Ammon's horn (tissue), 1 donor: ENCODE measurements at places on chromosomes 3 and 15.

DNA sequence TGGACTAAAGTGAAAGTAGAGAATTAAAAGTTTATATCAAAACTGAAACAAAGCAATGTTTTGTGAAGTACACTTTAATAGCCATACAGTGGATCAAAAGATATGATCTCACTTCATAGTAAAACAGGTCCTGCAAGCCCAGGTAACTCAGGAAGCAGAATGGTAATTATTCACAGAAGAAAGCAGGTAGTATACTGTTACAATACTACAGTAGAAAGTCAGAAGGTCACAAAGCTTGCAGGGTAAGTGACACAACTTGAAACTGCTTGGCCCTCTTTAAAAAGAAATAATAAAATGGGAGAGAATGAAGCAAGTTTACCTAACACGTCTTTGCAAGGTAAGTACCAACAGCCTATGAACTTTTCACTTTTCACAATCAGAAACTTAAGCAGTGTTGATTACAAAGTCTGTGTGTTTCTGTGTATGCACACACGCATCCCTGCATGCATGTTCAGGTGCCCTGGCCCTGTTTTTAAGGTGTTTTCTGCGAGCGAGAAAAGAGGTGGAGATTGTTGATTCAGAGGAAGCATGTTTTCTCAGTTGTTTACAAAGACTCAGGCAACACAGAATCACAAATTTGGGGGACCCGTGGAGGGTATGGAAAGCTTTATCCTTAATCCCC lies at the start of gene NAALADL2:
Gene NAALADL2 (plus strand): TSS at position 221 of the 622 bp plus-strand sequence.
- no peak for DNase-seq

DNA sequence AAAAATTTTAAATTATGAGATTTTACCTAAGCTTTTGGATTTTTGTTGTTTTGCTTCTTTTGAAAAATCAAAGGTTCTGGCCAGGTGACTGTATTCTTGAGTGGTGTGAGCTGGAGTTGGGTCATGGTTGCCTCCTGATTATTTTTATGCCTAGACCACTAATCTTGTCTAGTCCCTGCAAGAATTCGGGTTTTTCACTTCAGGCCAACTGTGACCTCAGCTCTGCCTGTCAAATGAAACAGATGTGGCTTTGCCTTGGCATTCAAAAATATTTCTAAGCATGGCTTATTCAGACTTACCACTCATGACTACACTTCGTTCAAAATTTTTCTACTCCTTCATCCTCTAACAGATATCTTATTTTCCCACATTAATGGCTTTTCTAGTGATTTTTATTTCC lies 25.4 kb upstream of the CDV3 start:
- DNase-seq, result no peak

- no peak for DNase-seq
Observed at GRCh38 chr3:150443331-150443741, 35.2 kb downstream of the TSC22D2 start.

DNA sequence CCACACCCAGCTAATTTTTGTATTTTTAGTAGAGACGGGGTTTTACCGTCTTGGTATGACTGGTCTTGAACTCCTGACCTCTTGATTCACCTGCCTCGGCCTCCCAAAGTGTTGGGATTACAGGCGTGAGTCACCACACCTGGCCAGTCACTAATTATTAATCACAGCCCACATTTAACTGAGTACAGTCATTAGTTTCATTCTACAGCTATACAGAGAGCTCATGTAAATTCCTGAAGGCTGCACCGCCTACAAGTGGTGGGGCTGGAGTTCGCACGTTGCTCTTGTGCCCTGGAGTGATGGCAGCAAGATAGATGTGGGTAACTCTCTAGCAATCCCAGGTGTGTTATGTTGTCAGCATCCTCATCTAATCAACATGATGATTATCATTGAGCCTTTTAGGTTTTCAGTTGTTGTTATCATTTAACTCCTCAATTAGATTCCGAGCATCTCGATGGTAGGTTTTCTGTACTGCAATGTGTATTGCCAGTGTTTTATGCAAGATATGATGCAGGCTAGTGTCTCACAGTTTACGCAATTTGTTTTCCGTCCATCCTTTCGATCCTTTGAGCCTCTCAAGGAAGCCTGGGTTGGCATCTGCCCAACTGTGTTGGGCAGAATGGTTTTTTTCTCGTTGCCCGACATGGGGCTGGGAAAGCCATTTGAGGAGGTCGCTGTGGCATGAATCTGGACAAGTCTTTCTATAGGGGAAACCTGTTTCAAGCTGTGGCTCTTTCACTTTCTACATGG lies 216.3 kb downstream of the LPP start:
- DNase-seq, result no peak

- DNase-seq, result peak; percentile 67
Observed at GRCh38 chr15:70486451-70487386, 276.6 kb downstream of the UACA start.

- no peak for DNase-seq
Observed at GRCh38 chr15:66126456-66126855, 127.1 kb downstream of the MEGF11 start.

GRCh38 chr3:114839476-114839875 lies 307.6 kb downstream of the ZBTB20 start:
- DNase-seq, result no peak

- DNase-seq, result peak; percentile 15
Observed at GRCh38 chr15:54250326-54250725, 272.1 kb downstream of the UNC13C start.

DNA sequence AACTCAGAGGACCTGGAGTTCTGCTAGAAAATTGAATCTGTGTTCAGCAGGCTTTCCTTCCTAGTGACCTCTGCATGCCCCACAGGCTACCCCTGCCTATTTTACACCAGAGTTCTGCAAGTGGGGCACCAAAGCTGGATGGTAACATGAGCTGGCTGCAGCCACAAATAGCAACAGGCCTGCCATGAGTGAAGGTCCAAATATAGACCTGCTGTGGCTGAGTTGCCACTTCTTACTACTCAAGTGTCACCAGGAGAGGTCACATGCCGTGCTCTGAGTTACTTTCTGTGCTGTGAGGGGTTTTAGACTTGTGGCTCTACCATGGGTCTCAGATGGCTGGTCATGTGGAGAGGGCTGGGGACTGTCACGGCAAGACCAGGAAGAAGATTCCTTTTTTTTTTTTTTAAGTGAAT lies at the start of gene FSD2:
Gene FSD2 (minus strand): TSS at position 76 of the 413 bp plus-strand sequence. CDS start 18,679 bp downstream, outside the sequence.
- no peak for DNase-seq

GRCh38 chr15:78212546-78213424 lies 21.6 kb downstream of the ACSBG1 start:
- DNase-seq, result peak; percentile 59

- DNase-seq, result no peak
Observed at GRCh38 chr15:91625506-91625905, 228.0 kb upstream of the SLCO3A1 start.

GRCh38 chr15:94600505-94600904 lies 369.1 kb downstream of the MCTP2 start:
- no peak for DNase-seq

- DNase-seq, result no peak
Observed at GRCh38 chr3:18307529-18307928, 117.6 kb downstream of the SATB1 start.

GRCh38 chr3:185631108-185631507 lies 45.0 kb downstream of the SENP2 start:
- no peak for DNase-seq

GRCh38 chr15:80560601-80561400 lies 134.3 kb upstream of the ABHD17C start:
- DNase-seq, result no peak

GRCh38 chr3:66394019-66394752 lies 106.6 kb downstream of the LRIG1 start:
- DNase-seq, result no peak

- peak; percentile 15 for DNase-seq
Observed at GRCh38 chr15:80694611-80695098, 455 bp upstream of the ABHD17C start.

DNA sequence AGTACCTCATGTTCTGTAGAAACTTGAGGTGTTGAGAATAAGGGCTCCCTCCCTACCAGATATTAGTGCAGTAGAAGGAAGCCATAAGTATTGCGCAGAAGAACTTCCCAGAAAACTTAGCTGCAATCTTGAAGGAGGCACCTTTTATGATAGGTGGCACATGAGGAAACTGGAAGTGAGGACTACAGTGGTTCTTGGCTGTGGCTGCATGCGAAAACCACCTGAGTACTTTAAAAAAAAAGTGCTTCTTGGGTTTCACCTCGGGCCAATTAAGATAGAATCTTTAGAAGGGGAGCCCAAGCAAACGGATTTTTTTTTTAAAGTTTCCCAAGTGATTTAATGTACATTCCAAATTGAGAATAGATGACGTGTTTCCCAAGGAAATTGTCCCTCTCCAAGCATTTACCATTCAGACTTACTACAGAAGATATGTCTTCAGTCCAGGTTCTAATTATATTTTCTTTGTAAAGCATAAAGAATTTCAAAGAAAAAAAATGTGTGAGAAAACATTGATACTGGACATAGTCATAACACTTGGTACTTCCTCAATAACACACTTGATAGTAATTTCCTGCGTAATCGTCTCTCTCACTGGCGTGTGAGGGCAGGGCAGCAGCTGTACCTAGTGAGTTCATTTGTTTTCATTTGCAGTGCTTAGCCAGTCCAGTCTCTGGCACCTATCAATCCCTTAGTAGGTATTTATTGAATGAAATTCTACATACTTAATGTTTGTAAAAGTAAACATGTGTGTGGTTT lies 12.3 kb upstream of the NR1I2 start:
- no peak for DNase-seq

DNA sequence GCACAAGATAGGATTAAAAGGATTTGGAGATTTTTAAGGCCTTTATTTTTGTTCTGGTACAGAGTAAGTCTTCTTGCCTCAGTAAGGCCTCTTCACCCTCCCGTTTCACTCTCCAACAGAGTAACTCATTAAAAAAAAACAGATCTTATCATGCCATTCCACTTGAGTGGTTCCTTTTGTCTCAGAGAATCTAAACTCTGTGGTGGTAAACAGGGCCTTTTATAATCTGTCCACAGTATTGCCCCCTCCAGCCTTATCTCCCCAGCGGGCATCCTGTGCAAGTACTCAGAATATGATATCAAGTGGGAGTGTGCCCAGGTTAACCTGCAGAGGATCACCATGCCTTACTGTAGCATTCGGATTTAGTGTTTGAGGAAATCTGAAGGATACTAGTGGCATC lies 20.3 kb upstream of the ATOSA start:
- DNase-seq, result no peak

- DNase-seq, result peak; percentile 39
Observed at GRCh38 chr3:136787349-136787748, 31.6 kb upstream of the SLC35G2 start.

DNA sequence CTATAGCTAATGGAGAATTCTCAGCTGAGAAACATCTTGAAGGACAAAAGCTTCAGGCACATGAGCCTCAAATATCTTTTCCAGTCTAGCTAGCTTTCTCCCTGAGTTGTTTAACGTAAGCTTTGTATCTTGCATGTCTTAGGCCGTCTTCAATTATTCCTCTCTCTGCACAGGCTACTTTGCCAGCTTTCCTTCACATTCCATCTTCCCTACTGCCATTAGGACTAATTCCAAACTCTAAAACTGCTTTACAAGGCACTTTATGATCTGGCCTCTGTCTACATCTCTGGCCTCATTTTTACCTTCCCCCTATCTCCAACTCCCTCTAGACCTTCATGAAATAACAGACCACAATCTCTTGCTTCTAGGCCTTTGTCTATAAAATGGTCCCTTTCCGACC lies 171.4 kb downstream of the GREM1 start:
- no peak for DNase-seq

DNA sequence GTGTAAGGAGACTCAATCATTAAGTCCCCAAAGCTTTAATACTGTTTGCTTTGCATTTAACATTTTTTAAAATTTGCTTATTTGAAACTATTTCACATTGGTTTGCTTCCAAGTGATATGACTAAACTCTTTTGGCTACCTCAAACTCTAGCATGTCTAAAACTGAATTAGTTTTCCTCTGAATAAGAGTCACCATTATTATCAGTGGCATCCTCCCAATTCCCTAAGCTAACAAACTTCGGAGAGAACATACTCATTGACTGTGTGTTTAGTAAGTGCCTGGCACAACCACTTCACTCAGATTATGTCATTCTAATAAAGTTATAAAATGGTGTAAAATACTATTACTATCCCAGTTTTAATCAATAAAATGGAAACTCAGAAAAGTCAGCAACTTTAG lies 21.9 kb downstream of the ATOSA start:
- peak; percentile 26 for DNase-seq

DNA sequence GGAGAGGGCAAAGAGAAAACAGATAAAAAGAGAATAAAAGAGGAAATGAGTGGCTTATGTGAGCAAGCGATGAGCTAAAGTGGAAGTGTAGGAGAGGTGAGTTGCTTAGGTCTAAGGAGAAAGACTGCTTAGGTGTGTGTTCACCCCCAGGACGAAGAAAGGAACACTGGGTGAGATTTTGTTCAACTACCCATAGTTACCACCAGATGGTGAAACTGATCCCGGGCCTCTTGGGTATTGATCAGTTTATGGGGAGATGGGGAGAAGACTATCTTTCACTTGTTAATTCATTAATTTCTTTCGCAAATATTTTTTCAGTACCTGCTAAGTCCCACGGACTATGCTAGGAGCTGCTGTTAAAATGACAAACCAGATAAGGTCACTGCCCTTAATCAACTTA lies 33.9 kb downstream of the GAP43 start:
- DNase-seq, result no peak

DNA sequence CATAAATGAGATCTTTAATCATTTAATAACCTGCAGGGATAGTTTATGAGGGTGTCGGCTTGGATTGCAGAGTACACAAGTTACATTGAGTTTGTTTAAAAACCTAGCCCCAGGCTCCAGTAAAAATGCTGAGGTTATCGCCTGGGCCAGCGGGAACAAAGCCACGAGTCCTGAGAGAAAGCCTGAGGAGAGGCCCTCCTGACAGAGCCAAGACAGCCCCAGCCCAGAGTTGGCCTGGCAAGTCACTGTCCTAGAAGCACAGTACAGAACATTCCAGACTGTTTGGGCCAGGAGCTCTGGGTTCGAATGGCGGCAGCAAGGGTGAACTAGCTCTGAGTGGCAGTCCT lies 32.4 kb downstream of the SEC61A1 start:
- DNase-seq, result no peak

DNA sequence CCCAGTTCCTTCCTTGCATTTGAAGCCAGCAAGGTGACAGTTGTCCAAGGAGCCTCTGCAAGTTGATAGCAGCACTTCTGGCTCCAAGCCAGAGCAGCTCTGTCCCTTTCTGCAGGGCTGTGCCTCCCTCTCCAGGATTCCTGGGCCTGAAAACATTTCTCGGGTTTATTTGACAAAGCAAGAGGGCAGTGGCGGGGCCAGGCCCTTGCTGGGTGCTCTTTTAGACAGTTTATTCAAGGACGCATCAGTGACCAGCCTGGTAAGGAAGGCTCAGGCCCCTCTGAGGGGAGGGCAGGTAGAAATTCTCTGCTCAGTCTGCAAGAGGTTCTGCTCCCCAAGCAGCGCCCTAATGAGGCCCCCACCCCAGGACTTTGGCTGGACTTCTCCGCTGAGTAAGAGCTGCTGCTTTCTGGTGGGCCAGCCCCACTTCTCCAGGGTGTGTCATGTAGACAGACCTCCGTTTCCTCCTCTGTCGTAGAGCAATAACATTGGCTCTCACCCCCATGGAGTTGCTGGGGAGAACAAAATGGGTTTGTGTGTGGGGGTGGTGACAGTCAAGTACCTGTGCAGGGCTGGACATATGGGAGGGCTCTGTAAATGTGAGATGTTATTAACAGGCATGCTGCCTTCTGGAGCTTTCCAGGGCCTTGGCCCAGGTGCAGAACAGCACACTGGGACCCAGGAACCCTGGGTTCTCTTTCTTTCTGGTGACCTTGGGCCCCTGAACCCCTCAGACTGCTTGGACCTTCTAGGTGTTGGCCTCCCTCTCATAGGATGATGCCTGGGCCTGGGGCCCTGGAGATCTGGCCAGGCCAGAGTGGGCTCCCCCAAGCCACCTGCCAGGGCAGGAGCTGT lies 146.2 kb upstream of the TLE3 start:
- DNase-seq, result no peak

- peak; percentile 8 for DNase-seq
Observed at GRCh38 chr15:61227269-61227949, 1.7 kb downstream of the RORA start.
